ENCODE measurements at places on chromosomes 11 and 22.

DNA sequence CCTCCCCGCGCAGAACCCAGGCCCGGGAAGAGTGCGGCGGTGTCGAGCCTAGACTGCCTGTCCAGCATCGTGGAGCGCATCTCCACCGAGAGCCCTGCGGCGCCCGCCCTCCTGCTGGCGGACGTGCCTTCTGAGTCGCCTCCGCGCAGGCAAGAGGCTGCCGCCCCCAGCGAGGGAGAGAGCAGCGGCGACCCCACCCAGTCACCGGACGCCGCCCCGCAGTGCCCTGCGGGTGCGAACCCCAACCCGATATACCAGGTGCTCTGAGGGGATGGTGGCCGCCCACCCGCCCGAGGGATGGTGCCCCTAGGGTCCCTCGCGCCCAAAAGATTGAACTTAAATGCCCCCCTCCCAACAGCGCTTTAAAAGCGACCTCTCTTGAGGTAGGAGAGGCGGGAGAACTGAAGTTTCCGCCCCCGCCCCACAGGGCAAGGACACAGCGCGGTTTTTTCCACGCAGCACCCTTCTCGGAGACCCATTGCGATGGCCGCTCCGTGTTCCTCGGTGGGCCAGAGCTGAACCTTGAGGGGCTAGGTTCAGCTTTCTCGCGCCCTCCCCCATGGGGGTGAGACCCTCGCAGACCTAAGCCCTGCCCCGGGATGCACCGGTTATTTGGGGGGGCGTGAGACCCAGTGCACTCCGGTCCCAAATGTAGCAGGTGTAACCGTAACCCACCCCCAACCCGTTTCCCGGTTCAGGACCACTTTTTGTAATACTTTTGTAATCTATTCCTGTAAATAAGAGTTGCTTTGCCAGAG is 2.0 kb downstream of the MYOD1 start:
- DNase-seq: peak; percentile 46

GRCh38 chr11:118059246-118059940 is 17.5 kb upstream of the TMPRSS4 start:
- no peak for DNase-seq

GRCh38 chr11:64015935-64016845 is 19.5 kb upstream of the FLRT1 start:
- DNase-seq: no peak

DNA sequence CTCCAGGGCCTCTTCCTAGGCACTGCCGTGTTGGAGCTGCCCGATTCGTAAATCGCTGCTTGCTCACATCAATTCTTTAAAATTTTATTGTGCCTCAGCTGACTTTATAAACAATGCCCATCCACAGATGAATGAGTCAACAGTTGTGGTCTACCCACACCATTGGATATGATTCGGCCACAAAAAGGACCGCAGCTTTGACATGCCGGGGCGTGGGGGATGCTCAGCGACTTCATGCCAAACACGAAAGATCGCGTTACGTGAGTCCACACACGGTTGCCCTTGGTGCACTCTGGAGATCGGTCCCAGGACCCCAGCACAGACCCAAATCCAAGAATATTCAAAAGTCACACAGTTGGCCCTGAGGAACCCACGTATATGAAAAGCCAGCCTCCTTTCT is 195.7 kb downstream of the CTTN start:
- no peak for DNase-seq

- no peak for DNase-seq
Observed at GRCh38 chr22:21686634-21687393, 21.0 kb downstream of the PPIL2 start.

DNA sequence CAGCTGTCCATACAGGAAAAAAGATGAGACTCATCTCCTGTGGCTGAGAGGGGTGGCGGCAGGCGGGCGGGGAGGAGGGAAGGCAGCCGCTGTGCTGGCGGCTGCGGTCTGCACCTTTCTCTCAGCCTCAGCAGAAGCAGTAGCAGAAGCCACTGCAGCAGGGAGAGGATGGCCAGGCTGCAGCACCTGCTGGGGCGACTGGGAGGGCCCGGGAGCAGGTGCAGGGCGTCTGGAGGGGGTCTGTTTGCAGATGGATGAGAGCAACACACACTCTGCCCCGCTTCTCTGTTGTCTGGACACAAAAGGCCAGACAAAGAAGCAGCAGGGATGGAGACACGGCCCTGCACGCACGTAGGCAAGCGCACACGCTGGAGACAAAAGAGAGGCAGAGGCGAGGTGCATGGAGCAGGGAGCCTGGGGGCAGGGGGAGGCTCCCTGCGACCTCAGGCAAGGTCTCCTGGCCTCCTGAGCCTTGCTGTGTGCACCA is 9.3 kb upstream of the MIAT start:
- DNase-seq: peak; percentile 24

GRCh38 chr11:93570759-93571413 is 27.7 kb upstream of the SMCO4 start:
- DNase-seq: no peak

- no peak for DNase-seq
Observed at GRCh38 chr11:75826461-75827230, 11.6 kb downstream of the UVRAG start.

GRCh38 chr22:47168900-47169800 is 406.7 kb downstream of the TBC1D22A start:
- no peak for DNase-seq

DNA sequence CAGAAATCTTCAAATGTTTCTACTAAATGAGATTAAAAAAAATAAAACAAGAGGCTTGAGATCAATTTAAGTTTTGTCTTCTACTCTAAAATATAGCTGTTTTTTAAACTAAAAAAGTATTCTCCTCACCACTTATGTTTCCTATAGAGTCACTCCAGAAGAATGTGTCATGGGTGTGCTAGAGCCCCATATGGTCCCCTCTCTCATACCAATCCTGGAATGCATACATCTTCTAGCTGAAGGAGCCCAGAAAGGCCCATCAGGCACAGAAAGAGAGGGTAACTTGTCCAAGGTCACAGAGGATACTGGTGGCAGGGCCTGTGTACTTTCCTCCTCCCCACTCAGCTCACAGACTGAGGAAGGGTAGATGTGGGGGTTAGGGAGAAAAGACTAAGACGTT is 34.4 kb downstream of the RELT start:
- DNase-seq: no peak

- no peak for DNase-seq
Observed at GRCh38 chr11:34344768-34345539, 12.9 kb downstream of the ABTB2 start.

- DNase-seq: no peak
Observed at GRCh38 chr11:62959422-62959980, 25.3 kb downstream of the SLC22A6 start.

DNA sequence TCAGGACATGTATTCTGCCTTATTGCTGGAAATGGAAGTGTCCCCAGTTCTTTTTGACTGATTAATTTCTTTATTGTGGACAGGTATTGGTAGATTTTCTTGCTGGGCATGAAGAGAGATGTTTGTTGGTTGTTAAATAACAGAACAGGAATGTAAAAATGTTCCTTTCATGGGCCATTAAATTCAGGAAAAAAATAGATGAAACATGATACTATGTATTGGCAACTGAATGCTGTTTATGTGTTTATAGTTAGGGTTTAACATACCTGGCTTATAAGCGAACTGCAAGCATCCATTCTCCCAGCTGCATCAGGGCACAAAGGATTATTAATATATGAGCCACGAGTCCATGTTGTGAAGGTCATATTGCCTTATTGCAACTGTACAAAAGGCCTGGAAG is 368.5 kb downstream of the NELL1 start:
- no peak for DNase-seq

DNA sequence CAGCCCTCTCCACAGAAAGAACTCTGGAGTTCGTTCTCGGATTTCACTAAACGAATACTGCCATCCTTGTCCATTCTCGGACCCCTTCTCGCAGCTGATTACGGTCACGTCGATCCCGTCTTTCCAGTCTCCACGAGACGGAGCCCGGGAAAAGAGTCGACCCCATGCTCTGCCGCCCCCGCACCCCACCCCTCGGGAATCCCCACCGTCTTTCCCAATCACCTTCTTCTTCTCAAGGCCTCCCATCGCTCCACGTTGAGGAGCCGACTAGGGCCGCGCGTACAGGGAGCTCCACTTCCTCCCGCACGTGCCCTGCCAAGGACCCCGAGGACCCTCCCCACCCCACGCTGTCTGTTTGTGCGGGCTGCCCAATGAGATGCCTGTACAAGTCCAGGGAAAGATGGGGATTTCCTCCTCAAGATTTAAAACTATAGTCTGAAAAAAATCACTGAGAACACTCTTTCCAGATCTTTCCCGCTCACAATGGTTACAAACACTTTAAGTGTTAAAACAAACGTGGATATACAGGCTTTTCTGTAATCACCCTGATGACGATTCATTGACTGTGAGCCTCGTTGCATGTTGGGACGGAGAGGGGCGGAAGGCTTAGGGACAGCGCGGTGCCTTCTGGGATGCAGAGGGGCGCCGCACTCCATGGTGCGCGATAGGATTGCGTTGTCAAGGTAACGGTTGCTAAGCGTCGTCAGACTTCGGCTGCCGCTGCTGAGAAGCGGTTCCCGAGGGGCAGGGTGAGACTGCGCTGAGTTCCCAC is at the start of gene PES1:
TSS of gene PES1 (minus strand) at position 323 of the 772 bp plus-strand sequence. CDS start at position 246, 77 bp downstream.
- DNase-seq: peak; percentile 94

GRCh38 chr11:9797300-9797699 is 133.4 kb downstream of the SWAP70 start:
- no peak for DNase-seq

GRCh38 chr11:124586238-124586860 is 16.6 kb downstream of the OR8A1 start:
- peak; percentile 67 for DNase-seq

- DNase-seq: no peak
Observed at GRCh38 chr22:20486229-20486628, 9.4 kb downstream of the KLHL22 start.

DNA sequence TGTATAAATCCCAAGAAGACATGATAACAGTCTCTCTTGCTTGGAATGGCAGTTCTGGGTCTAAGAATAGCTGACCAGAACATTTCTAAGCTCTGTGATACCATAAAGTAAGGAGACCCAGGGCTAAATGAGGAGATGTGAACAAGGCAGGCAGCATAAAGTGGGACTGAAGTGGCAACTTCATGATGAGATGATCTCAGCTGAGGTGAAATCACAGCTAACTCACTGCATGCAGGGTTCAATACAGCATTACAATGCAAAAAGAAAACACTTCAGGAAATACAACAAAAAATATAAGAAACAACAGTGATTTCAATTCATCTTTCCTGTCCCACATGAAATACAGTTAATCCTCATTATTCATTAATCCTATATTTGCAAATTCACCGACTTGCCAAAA is 44.6 kb downstream of the MRE11 start:
- no peak for DNase-seq

DNA sequence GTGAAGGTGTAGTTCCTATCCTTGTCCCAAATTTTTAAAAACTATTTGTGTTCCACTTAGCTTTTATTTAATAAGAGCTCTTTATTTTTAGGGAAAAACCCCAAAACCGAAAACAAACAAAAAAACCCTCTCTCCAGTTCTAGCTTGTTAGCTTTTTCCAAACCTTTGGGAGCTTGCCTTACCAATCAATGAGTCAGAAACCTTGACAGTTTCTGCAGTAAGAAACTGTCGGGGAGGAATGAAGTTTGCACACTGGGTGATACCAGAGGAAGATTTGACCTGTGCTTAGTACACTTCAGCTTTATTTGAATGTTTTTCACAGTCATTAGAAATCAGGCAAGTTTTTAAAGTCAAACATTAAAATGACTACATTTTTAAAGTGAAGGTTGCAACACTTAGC is 105.0 kb downstream of the FAT3 start:
- DNase-seq: no peak

GRCh38 chr22:26956371-26956770 is 299.0 kb downstream of the MIAT start:
- no peak for DNase-seq

GRCh38 chr22:23070418-23071229 is at the start of gene GNAZ:
GNAZ (plus strand) TSS chr22:23070519; CDS start chr22:23095696, 25,177 bp downstream.
- peak; percentile 67 for DNase-seq

GRCh38 chr22:31683181-31684105 is 21.4 kb upstream of the PISD start:
- DNase-seq: no peak

GRCh38 chr22:49497266-49497665 is 330.4 kb downstream of the BRD1 start:
- DNase-seq: no peak

DNA sequence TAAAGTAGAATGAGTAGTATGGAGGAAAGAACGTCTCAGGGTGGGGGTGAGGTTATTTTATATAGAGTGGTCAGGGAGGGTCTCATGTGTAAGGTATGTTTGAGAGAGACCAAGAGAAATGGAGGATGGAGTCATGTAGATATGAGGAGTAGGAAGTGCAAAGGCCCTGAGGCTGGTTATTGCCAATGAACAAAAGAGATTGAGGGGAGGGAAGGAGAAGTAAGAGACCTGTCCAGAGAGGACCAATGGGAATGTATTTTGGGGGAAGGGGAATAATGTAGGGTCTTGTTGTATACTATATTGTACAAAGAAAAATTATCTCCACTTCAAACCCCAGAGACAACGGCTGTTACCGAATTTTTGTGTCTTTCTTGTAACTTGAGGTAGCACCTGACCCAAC is 9.8 kb downstream of the CTNND1 start:
- DNase-seq: no peak

DNA sequence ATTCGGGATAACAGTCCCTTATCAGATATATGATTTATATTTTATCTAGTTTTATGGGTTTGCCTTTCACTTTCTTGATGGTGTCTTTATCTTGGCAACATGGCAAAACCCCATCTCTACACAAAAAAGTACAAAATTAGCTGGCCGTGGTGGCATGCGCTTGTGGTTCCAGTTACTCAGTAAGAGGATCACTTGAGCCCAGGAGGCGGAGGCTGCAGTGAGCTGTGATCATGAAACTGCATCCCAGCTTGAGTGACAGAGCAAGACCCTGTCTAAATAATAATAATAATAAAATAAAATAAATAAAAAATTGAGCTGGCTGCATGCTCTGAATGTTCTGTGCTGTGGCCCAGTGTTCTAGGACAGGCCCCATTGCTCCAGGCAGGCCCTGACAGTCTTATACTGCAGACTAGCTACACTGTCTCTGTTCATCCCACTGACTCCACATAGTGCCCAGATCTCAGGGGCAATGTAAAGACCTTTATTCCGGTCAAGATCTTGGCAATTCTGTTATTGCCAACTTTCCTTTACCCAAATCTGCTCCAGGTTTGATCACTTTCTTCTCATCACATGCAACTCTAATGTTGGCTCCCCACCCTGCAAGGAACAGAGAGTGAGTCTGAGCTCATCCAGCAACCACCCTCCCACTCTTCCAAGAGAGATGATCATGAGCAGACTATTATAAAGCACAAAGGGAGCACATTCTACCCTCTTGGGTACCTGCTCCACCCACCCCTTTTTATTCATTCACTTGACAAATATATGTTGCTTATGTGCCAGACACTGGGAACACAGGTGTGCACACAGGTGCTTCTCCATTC is 8.8 kb downstream of the HSPA8 start:
- DNase-seq: no peak

GRCh38 chr22:27554841-27555456 is 246.6 kb downstream of the MN1 start:
- no peak for DNase-seq

GRCh38 chr22:46149512-46150033 is 753 bp upstream of the PPARA start:
- DNase-seq: peak; percentile 57

DNA sequence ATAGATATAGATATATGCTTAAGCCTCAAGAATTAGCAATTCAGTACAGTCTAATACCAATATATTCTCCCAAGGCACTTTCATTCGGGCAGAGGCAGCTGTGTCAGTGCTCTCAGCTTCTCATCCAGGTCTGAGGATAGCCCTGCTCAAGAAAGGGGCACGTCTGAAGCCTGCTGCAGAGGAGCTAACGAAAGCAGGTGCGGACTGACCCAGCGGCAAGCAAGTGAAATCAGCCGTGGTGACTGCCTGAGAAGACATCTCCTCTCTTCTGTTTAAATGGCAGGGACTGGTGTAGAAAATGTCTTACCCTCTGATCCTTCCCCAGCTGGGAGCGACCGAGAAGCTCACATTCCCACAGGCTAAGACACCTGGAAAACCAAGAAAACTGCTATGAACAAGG is 468.6 kb downstream of the BRD1 start:
- DNase-seq: no peak

All from nephron progenitor cell (in vitro differentiated cells).